ENCODE measurements at places on chromosomes 5 and 9.

- no peak for DNase-seq
Observed at GRCh38 chr5:108255468-108255867, 126.4 kb downstream of the FBXL17 start.

- DNase-seq, result no peak
Observed at GRCh38 chr9:5428794-5429528, 8.8 kb downstream of the PLGRKT start.

- no peak for DNase-seq
Observed at GRCh38 chr5:42641336-42642005, 115.1 kb upstream of the CCDC152 start.

- DNase-seq, result no peak
Observed at GRCh38 chr5:119340597-119341218, 15.1 kb upstream of the TNFAIP8 start.

DNA sequence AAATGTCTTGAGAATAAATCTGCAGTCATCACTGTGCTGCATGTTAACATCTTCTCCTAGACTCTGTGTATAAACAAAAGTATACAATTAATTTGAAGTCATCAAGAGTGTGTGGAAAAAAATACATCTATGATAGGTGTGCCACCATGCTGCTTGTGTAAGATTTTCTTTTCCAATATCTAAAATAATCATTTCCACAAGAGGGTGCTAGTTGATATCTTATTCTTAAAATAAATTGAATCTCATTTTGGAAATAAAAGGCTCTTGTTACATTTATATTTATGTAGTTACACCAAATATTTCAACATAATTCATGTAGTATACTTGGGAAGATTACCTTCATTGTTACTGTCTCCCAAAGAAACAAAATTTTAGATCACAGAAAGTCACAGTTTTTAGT, 14.1 kb upstream of the MOCS2 start:
- no peak for DNase-seq

DNA sequence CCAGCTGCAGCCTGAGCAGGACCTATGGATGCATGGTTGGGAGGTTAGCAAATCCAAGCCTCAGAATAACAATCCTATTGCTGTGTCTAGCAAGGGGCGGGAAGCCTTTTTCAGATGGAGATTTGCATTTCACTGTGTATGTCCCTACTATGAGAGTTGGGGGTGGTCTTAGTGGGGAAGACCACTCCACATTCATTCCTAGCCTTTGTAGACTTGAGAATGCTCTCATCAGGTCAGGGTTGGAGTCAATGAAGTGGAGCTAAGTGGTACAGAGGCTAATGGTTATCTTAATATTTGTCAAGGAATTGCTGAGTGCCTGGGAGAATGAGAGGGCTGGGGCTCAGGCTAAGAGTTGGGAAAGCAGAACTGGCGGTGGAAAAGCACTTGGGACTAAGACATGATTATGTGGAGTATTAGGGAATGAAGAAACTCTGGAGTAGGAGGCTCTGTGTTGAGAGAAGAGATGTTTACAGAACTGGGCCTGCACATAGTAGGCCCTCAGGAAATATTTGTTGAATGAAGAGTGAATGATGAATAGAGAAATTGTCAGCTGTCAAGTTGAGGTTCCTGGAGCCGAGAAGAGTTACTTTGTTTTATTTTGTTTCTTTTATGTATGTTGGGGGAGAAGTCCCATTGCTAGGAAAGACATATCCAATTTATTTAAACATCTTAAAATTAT, 175.5 kb upstream of the SPRY4 start:
- DNase-seq, result no peak

DNA sequence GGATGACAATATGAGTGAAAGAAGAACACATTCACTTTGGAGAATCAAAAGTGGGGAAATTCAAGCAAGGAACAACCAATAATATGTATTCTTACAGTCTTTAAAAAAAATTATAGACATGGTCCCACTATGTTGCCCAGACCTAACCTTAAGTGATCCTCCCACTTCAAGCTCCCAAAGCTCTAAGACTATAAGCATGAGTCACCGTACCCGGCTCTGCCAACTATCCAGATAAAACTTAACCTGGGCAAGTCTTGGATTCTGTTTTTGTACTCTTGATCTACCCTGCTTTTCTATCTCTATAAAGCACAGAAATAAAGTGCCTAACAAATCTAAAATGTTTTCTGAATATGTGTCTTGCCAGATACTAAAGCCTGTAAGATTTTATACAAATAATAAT, 30.9 kb downstream of the CEMIP2 start:
- DNase-seq, result no peak

GRCh38 chr5:134530301-134531077, 5.0 kb downstream of the JADE2 start:
- no peak for DNase-seq

Measured in stimulated activated CD4-positive, alpha-beta T cell treated with anti-CD3 and anti-CD28 coated beads, TNF-alpha, amount 100 ng/mL, for 24 hours (primary cell).